ENCODE measurements at places on chromosomes 2 and 18. TPM values are rescaled to one million over a fixed set of nuclear protein-coding genes. Genes with fewer than 3 reads are reported as not detected.

DNA sequence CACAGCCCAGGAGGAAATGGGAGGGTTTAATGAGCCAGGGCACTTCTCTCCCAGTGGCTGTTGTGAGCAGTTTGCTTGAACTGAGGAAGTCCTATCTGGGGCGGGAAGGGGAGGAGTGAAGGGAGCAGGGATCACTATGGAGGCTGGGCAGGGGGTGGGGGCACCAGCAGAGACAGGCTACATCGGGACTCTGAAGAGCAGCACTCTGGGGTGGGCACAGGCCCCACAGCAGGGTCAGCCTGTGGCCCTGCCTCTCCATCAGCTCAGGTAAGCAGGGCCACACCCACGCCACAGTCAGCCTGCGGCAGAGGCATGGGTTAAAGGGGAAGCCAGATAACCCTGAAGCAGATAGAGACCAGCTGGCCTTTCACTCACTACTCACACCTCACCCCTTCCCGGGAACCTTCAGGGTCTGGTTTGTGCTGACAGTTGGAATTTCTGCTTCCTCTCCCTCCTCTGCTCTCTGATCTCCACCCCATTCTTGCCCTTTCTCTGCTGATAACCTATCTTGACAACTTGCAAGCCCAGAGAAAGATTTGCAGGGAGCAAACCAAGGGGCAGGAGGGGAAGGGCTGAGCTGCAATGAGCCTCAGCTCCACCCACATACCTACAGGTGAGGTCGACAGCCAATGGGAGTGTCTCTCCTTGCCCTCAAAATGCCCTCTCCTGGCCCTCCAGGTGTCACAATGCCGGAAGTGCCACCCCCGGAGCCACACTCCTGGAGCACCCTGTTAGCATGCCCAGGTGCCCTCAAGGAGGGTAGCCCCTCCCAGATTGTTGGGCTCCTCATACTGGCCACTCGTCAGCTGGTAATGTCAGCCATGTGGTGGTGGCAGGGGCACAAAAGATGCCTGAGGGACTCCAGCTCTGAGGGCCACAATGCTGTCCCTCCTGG lies 3.7 kb downstream of the SIGLEC15 start:
- no peak for DNase-seq

Gene PROM2
- 0.86 TPM for total RNA-seq

DNA sequence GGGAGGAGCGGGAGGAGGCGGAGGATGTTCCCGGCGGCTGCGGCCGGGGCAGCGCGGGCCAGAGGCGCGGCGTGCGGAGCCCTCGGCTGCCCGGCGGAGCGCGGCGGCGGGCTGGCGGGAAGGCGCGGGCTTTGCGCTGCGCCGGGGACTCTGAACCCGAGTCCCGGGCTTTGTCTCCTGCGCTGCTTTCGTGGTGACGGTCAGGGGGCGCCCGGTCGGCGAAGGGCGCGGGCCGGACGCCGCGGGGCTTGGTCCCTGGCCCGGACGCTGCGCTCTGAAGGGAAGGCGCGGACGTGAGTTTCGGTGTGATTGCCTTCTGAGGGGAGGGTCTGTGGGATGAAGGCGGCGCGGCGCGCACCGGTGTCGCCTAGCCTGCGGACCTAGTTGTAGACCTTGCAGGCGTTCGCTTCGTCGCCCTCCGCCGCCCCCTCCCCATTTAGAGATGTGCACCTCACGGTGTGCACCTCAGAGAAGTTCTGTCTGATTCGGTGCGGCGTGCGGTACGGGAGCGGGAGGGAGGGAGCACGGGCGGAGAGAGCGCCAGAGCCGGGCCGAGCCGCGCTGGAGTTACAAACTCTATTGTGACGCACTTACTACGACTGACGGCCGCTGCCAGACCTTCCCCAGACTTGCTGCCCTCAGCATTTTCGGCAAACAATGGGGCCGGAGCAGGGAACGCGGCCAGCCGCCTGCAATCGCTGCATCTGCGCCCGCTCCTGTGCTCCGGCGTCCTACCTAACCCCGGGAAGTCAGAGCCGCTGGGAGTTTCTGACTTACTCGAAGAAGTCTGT lies 2.1 kb downstream of the BCL2L11 start:
- DNase-seq: peak; percentile 27

DNA sequence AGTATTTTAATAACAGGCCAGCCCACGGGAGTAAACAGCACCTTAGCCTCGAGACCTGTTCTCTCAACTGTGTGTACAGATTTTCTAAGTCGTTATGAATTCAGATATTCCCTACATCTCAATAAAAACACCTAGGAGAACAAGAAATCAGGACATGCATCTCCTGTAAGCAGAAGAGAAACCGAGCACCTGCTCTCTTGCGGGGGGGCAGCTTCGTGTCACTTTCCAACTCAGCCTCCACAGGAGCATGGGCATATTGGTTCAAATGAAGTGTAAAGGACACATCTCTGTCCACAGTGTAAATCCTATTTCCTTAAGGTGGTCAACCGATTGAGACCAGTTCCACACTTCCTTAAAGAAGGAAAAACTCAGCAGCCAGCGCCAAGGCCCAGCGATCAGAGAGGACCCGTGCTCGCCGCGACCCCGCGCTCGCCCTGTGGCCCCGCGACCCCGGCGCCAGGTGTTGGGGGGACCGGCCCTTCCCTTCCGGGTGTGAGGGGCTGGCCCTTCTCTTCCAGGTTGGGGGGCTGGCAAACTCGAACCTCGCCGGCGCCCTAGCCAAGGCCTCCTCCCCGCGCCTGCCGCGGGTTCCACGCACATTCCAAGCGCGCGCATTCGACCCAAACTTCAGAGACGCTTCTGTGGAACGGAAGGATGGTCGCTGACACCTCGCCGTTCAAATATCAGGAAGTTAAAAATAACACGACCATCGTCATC lies 652 bp downstream of the SH3YL1 start:
- no peak for DNase-seq

Gene GALNT5
- total RNA-seq: 0.10 TPM

GRCh38 chr18:29259838-29260237 lies 1082.9 kb upstream of the CDH2 start:
- no peak for DNase-seq

Gene NOSTRIN
- total RNA-seq: not detected

Data from activated naive CD4-positive, alpha-beta T cell treated with anti-CD3 and anti-CD28 coated beads, Interleukin-2, amount 50 U/mL, for 72 hours (primary cell).